ENCODE measurements at places on chromosomes 2 and 18. TPM values are rescaled to one million over a fixed set of nuclear protein-coding genes. Genes with fewer than 3 reads are reported as not detected.

- H3K4me3 ChIP-seq, result no peak overlapping the region
- H3K36me3 ChIP-seq, result no peaks in the 10 kb centered on the region
- no peak for DNase-seq
- H3K27ac ChIP-seq, result no peak overlapping the region
Observed at GRCh38 chr18:58640428-58640805, 11.5 kb upstream of the ALPK2 start.

DNA sequence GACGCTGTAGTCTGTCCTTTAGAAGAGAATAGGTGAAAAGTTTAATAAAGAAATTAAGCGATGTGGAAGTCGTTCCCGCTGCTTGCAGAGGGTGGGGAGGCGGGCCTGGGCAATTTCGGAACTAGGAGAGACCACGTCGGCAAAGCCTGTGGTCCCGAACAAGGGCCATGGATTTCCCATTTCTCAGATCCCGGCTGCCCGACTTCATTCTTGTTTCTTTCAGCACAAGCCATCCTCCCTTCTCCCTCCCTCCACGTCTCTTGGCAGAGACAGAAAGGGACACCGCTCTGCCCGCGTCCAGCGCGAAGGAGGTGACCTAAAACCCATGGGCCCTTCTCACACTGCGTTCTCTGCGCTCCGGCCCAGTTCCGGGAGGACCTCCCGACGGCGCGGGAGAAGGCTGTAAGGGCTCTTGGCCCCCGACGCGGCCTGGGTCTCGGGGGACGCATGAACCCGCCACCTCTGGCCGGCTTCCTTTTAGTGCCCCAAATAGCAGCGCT, 2.2 kb upstream of the BCL2L11 start:
- H3K4me3 ChIP-seq, result peak overlapping the region; percentile 95
- peaks cover 60% of the 10 kb centered on the region for H3K27me3 ChIP-seq
- H3K36me3 ChIP-seq, result no peaks in the 10 kb centered on the region
- H3K4me1 ChIP-seq, result peaks cover 60% of the 10 kb centered on the region
- no peak for DNase-seq
- H3K27ac ChIP-seq, result no peak overlapping the region

DNA sequence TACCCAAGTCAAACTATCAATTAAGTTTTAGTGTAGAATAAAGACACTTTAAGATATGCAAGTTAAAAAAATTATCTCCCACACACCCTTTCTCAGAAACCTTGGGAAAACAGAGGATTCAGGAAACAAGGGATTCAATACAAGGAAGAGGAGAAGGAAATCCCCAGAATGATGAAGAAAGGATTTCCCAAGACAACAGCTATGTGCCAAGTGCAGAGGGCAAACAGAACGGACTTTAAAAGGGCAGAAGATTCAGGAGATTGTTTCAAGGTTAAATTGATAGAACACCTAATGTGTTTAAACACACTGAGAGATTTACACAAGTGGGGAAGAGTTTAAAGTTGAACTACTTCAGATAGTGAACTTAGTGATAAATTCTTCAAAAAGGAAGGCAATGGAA, 71.5 kb upstream of the EPAS1 start:
- H3K27ac ChIP-seq, result no peak overlapping the region
- H3K4me3 ChIP-seq, result no peak overlapping the region
- no peak for DNase-seq
- no peaks in the 10 kb centered on the region for H3K36me3 ChIP-seq

INO80B gene
- total RNA-seq, result 41.3 TPM

DNA sequence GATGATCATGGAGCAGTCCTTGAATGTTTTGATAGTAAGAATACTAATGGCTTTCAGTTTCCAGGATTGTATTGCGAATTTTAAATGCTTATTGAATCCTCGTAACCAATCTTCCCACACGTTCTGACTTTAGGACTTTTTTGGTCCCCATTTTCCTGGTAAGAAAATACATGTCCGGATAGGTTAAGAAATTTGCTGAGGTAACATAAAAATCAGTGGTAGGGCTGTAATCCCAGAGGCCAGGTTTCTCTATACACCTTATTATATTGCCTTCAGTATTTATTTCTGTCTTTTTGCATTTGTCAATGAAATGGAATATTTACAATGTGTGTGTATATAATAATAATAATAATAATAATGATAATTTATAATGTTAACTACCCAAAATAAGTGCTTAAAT, 603.2 kb downstream of the TMEM182 start:
- DNase-seq, result no peak
- H3K27me3 ChIP-seq, result no peaks in the 10 kb centered on the region
- H3K4me3 ChIP-seq, result no peak overlapping the region
- H3K36me3 ChIP-seq, result no peaks in the 10 kb centered on the region
- no peak overlapping the region for H3K27ac ChIP-seq
- no peaks in the 10 kb centered on the region for H3K4me1 ChIP-seq

DNA sequence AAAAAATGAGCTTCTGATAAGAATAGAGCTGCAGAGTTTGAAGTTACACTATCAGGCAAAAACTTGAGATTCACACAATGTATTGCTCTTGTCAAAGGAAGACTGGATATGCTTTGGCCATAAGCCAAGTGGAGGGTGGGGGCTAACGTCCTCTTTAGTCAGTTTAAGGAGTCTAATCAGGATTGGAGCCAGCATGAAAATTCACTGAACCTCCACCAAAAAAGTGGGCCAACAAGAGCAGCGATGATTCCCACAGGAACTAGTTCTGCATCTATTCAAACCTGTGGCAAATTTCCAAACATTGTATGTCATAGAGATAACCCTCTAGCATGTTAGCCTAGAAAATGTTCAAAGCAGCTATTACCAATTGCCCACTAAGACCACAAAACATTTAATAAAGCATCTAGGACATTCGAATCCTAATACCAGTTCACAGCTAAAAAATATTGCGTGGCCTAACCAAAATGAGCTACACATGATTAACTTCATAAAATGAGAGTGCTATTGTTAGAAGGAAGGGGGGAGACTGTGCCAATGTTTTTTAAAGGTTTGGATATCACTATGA, 43.5 kb upstream of the TMEM247 start:
- no peak overlapping the region for H3K27ac ChIP-seq
- no peak for DNase-seq
- no peak overlapping the region for H3K4me3 ChIP-seq
- H3K36me3 ChIP-seq, result no peaks in the 10 kb centered on the region

NYAP2 gene
- total RNA-seq, result not detected

DNA sequence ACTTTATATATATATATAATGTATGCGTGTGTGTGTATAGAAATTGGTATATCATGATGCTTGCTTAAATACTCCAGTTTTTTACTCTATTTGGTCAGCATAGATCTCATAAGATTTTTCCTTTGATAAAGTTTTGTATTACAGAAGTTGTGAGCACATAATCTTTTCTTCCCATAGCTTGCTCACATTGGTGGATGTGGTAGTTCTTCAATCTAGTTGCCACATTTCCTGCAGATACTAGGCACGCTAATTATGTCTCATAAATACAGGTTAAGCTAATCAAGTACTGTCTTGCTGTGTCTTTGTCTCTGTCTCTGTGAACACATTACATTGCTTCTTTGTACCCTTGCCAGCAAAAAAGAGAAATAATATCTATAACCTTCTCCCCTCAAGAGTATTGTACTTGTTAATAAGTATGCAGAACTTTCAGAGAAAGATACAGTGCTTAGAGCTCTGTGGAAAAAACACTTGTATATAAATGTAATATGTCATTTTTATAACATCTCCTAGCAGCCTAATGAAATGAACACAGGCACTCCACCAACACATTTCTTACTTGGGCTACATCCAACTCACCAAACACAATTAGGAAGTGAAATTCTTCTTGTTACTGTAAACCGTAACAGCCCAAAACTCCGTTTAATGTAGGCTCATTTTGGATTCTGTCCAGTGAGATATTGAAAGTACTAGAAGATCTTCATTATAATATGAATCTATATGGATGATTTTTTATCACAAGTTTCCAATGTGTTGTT, 306.7 kb upstream of the SLC8A1 start:
- no peaks in the 10 kb centered on the region for H3K27me3 ChIP-seq
- no peak for DNase-seq
- no peak overlapping the region for H3K27ac ChIP-seq
- H3K36me3 ChIP-seq, result no peaks in the 10 kb centered on the region

DNA sequence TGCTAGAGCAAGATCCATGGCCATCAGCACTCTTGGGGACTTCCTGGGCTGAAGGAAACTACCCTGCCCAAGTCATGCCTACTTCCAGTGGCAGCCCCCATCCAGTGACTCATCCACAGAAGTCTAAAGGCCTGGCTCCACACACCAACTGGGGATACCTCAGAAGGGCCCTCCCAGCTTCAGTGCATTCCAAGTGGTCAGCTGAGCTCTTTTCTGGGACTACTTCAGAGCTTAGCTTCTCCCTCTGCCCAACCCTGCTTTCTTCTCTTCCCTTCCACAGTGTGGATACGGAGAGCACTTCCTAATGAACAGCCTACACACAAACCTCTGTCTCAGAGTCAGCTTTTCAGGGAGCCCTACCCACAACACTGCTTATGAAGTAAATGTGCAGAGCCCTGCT, 66.5 kb downstream of the CLHC1 start:
- no peaks in the 10 kb centered on the region for H3K27me3 ChIP-seq
- H3K27ac ChIP-seq, result no peak overlapping the region
- H3K36me3 ChIP-seq, result no peaks in the 10 kb centered on the region
- DNase-seq, result no peak
- no peaks in the 10 kb centered on the region for H3K4me1 ChIP-seq

TACR1 gene
- 0.14 TPM for total RNA-seq

DNA sequence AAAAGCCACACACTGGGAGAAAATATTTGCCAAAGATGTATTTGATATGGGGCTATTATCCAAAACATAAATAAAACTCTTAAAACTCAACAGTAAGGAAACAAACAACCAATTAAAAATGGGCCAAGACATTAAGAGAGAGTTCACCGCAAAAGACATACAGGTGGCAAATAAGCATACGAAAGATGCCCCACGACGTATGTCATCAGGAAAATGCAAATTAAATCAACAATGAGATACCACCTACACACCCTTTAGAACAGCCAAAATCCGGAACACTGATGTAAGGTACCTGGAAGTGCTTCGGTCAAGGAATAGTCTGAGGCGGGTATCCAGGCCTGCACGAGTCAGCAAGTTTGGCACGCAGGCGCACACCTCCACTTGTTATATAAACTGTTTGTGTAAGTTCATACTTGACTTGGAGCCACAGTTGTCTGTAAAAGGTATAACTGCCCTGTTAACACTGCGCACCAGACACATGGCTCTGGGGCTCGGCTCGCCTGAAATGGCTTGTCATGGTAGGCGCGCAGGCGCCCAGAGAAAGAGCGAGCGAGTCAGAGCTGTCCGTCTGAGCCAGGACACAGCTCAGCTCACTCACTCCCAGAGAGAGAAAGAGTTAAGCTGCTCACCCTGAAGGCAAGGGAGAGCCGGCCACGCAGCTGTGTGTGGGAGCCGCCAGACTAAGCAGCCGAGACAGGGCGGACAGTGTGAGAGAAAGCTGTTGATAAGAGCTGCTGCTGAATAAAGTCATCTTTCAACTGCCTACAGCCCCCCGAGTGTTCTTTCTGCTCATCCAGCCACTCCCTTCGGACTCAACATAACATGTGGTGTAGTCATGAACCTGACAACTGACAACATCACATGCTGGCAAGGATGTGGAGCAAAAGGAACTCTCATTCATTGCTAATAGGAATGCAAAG, 87.3 kb downstream of the HNRNPLL start:
- no peak overlapping the region for H3K27ac ChIP-seq
- H3K4me1 ChIP-seq, result no peaks in the 10 kb centered on the region
- H3K4me3 ChIP-seq, result no peak overlapping the region
- no peaks in the 10 kb centered on the region for H3K27me3 ChIP-seq
- no peaks in the 10 kb centered on the region for H3K36me3 ChIP-seq

SERPINB10 gene
- not detected for total RNA-seq

DNA sequence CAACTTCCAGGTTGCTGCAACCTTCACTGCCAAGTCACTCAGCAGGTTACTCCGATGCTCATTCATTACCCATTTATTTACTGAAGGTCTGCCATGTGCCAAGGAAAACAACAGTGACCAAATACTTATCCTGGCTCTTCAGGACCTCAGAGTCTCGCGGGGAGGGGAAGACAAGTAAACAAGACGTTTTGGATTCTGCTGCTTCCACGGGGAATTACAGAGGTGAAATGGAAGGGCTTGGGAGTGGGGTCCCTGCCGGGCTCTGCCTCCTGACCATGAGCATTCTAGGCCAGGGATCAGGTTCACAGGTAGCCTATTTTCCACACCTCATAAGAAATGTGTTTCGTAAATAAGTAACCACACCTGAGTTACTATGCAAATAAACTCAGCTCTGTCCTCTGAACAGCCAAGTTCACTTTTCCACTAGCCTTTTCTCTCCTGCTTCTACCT, 68.1 kb downstream of the CLHC1 start:
- H3K27me3 ChIP-seq, result no peaks in the 10 kb centered on the region
- no peak for DNase-seq
- no peaks in the 10 kb centered on the region for H3K4me1 ChIP-seq
- H3K4me3 ChIP-seq, result no peak overlapping the region
- H3K27ac ChIP-seq, result no peak overlapping the region

GRCh38 chr2:239285071-239285931, 115.5 kb downstream of the HDAC4 start:
- H3K4me1 ChIP-seq, result peaks cover 56% of the 10 kb centered on the region
- DNase-seq, result no peak
- H3K4me3 ChIP-seq, result peak overlapping the region; percentile 55
- H3K36me3 ChIP-seq, result no peaks in the 10 kb centered on the region
- no peaks in the 10 kb centered on the region for H3K27me3 ChIP-seq

- DNase-seq, result no peak
- no peak overlapping the region for H3K27ac ChIP-seq
- no peaks in the 10 kb centered on the region for H3K27me3 ChIP-seq
- H3K4me1 ChIP-seq, result no peaks in the 10 kb centered on the region
Observed at GRCh38 chr18:31190919-31191318, 28.3 kb upstream of the DSC1 start.

DYNAP gene
- total RNA-seq, result not detected

- no peaks in the 10 kb centered on the region for H3K27me3 ChIP-seq
- no peaks in the 10 kb centered on the region for H3K4me1 ChIP-seq
- peaks cover 20% of the 10 kb centered on the region for H3K36me3 ChIP-seq
Observed at GRCh38 chr2:3254442-3254941, 123.1 kb downstream of the EIPR1 start.

GRCh38 chr18:25351777-25352628, at the start of gene ZNF521:
ZNF521 (minus strand) TSS chr18:25352166; CDS start chr18:25350946, 1,220 bp downstream.
- peaks cover 28% of the 10 kb centered on the region for H3K4me1 ChIP-seq
- no peaks in the 10 kb centered on the region for H3K36me3 ChIP-seq
- peak; percentile 29 for DNase-seq
- no peak within 1 kb of the TSS for H3K27ac ChIP-seq
- peaks cover 35% of the 10 kb centered on the region for H3K27me3 ChIP-seq
- peak within 1 kb of the TSS; percentile 54 for H3K4me3 ChIP-seq

POTEJ gene
- total RNA-seq, result not detected

GRCh38 chr2:21288739-21289520, 165.2 kb downstream of the TDRD15 start:
- no peak for DNase-seq
- no peaks in the 10 kb centered on the region for H3K4me1 ChIP-seq
- H3K36me3 ChIP-seq, result no peaks in the 10 kb centered on the region
- H3K27ac ChIP-seq, result no peak overlapping the region
- H3K27me3 ChIP-seq, result no peaks in the 10 kb centered on the region

Measured in CD4-positive, alpha-beta T cell (primary cell).